Activated CD4-positive, alpha-beta T cell treated with anti-CD3 and anti-CD28 coated beads for 4 hours (primary cell): ENCODE measurements at places on chromosomes 2 and 18.

DNA sequence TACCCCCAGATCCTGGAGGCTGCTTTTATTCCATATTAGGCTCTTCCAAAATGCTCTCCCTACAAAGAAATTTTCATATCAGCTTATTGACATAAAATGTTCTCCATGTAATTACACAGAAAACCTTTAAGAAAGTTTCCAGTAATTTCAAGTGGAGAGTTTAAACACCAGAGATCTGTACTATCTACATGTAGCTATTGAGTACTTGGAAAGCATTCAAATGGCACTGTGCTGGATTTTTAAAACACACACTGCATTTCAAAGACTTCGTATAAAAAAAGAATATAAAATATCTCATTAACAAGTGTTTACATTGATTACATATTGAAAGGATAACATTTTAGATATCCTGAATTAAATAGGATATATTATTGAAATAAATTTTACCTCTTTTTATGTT, 182.4 kb upstream of the ZNF521 start:
- no peak for DNase-seq

- DNase-seq: no peak
These were observed 165.5 kb downstream of the PTGR3 start for GRCh38 chr18:75043478-75043877.

- DNase-seq: no peak
These were observed 19.8 kb downstream of the CREG2 start for GRCh38 chr2:101367508-101367907.

- DNase-seq: no peak
These were observed 14.5 kb downstream of the SMAD2 start for GRCh38 chr18:47915930-47916329.
